Ecto neural progenitor cell (in vitro differentiated cells): ENCODE measurements at places on chromosomes 2 and 18.

DNA sequence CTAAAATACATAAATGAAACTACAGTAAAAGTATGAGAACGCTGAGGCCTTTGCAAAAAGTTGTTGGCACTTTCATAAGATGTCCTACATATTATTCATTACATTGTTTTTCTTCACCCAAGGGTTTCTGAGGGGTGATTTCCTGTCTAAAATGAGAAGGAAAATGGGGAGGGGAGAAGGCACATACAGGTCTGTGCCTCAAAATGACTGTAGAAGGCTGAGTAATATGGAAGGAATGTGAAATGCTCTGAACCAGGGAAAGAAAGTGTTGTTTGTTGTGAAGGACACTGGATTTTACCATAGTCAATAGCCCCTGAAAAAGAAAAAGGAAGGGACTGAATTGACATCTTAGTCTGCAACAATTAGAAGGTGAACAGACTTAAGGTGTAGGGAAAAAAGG, 99.5 kb upstream of the RNF152 start:
- no peak for DNase-seq

GRCh38 chr18:48611203-48611602, 72.4 kb downstream of the CTIF start:
- DNase-seq = no peak

DNA sequence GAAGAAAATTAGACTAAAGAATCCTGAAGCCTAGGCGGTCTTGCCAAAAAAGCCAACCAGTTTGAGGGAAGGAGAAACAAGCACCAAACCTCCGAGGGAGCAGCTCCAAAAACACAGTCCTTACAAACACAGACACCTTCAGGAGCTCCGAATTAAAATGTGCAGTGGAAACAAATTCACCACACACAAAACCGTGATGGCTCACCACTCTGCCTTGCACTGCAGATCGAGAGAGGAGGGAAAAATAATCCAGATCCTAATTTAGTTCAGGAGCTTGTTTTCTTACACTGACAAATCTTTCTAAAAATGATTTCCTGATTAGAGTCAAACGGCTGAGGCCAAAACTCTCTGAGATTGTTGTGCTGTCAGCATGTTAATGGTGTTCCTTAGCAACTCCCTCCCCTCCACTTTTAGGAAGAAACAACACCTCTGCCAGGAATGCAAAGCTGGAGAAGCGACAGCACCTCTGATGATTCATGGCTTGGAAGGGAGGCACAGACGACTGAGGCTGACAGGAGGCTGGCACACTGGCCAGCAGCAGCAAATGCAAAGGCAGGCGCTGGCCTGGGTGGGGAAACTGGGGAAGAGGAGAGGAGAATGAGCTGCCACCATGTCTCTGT, 249.4 kb upstream of the KLHL29 start:
- no peak for DNase-seq

DNA sequence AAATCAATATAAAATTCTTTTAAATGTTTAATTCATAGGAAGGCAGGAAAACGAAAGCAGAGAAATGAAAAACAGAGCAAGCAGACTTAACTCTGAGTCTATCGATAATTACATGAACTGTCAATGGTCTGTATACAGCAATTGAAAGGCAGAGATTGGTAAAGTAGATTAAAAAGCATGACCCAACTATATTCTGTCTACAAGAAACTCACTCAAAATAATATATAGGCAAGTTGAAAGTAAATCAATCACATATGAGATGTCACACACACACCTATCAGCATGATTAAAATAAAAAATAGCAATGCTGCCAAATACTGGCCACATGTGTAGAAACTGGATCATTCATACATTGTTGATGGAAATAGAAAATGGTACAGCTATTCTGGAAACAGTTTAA, 136.4 kb upstream of the CYP1B1 start:
- no peak for DNase-seq

- no peak for DNase-seq
These were observed 55.0 kb upstream of the SERPINB2 start for GRCh38 chr18:63832470-63832869.

GRCh38 chr18:75115514-75115913, 93.4 kb downstream of the PTGR3 start:
- DNase-seq = peak; percentile 31

- no peak for DNase-seq
These were observed 34.9 kb downstream of the C18orf54 start for GRCh38 chr18:54392543-54393023.

GRCh38 chr18:74292541-74292858, 737 bp upstream of the CYB5A start:
- no peak for DNase-seq

- no peak for DNase-seq
These were observed 309.6 kb upstream of the CNTNAP5 start for GRCh38 chr2:123715467-123715982.

DNA sequence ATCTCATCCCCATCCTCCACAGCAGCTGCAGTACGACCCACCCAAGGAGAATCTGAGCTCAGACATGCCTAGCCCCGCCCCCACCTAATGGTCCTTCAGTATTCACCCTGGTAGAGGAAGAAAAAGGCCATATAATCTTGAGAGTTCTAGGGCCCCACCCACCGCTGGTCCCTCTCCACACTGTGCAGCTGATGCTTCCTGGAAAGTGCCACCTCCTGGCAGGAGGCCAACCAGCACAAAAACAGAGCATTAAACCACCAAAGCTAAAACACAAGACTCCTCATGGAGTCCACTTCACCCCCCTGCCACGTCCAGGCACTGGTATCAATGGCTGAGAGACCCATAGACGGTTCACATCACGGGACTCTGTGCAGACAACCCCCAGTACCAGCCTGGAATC, 40.7 kb downstream of the MC4R start:
- DNase-seq = no peak

- DNase-seq = no peak
These were observed 42.4 kb downstream of the ZSWIM2 start for GRCh38 chr2:186806591-186806990.

GRCh38 chr18:22167471-22168241, 1.7 kb upstream of the GATA6 start:
- DNase-seq = peak; percentile 62

DNA sequence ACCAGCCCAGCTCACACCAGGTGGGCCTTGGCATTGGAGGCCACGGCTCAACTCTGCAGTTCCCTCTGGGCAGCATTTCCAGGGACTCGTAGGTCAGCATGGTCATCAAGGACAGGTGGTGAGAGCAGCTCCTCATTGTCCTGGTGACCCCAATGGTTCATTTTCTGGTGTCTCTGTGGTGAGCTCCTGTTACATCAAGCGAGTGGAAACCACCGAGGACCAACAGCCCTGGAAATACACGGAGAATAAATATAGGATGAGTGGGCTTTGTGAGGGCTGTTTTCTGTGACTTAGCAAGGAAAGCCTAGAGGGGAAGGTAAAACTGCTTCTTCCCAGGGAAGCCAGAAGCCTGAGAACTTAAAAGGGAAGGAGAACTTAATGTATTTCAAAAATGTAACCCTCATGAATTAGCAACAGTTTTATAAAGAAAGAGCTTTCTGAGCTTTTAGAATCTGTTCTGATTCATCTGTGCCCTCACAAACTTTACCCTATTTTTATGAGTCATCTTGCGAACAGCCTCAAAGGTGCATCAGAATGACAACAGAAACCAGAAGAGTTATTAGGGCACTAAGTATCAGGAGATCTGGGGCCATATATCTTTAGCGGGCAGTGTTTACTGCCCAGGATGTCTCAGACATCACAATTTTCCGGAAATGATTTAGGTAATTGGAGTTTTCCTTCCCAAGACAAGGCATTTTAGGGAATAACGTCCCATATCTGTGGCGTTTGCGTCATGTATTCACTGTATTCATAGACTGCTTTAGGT, 18.7 kb downstream of the C2orf92 start:
- DNase-seq = no peak

- DNase-seq = no peak
These were observed 26.0 kb upstream of the FOSL2 start for GRCh38 chr2:28366496-28367282.

- DNase-seq = no peak
These were observed 165.9 kb upstream of the CREB1 start for GRCh38 chr2:207363761-207364290.

GRCh38 chr2:128578406-128579390, 260.0 kb upstream of the HS6ST1 start:
- no peak for DNase-seq

- DNase-seq = no peak
These were observed 215.6 kb upstream of the TNP1 start for GRCh38 chr2:217075268-217076057.

DNA sequence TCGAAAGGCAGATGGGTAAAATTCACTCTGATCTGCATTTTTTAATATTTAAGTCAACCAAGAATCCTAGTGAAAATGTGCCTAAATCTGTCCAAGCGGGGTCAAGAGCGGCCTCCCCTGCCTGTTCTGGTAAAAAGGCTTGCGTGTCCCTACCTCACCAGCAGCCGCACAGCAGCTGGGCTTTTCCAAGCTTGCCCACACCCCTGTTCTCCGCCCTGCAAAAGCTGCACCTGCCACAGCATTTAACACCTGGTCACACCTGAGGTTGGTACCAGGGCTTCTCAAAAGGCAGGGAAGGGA, 25.8 kb upstream of the TMEM182 start:
- DNase-seq = peak; percentile 61

- no peak for DNase-seq
These were observed 69.3 kb downstream of the KCNG2 start for GRCh38 chr18:79866889-79867574.

DNA sequence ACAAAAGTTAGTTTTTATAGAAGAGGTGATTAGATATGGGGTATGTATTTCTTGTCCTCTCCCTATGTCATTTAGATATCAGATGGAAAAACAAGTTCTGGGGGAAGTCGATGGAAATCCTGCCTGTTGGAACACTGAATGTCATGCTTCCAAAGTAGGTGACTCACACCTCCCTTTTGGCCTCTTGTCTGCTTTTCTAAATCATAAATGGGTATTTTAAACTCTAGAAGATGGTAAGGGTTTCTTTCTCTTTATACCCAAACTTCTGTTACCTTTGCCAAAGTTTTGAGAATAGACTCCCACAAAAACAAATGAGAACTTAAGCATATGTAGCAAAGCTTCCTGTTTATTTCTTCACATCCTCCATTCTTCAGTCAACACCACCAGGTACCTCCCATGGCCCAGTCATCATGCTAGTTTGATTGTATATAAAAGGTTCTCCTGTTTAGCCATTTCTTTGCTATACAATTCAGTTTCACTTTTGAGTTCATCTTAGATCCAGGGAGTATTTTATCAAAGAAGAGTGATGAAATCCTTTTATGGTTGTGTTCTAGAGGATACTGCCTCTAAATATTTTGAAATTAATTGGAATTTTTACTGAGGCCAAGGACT, 63.9 kb downstream of the PRKRA start:
- DNase-seq = no peak

DNA sequence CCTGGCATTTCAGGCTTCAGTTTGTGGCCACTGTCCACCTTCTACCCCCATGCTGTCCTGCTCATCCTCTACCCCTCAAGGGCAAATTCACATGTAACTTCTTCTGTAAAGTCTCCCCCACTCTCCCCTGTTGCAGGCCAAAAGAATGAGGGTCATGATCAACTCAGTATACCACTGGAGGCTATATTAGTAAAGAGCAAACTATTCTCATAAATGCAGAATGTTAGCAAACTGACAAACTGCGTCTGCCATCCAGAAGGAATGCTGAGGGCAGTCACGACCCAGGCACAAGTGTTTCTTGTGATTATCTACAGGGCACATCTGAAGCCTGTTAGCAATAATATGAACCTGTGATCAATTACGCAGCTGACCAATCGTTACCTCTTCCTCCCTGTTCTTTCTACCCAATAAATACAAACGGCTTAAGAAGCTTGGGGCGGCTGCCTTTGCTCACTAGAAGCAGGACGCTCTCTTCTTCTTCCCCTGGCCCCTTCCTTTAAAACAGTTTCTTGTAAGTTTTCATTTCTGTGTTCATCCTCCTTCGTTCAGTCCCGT, 58.3 kb downstream of the SEPTIN10 start:
- no peak for DNase-seq

GRCh38 chr2:96970910-96971309, 15.5 kb downstream of the FAM178B start:
- no peak for DNase-seq

- no peak for DNase-seq
These were observed 13.1 kb upstream of the GULP1 start for GRCh38 chr2:188278388-188279092.

- no peak for DNase-seq
These were observed 5.9 kb downstream of the ASXL3 start for GRCh38 chr18:33583901-33584300.

- DNase-seq = no peak
These were observed 141.9 kb upstream of the DLX2 start for GRCh38 chr2:172244419-172245130.

DNA sequence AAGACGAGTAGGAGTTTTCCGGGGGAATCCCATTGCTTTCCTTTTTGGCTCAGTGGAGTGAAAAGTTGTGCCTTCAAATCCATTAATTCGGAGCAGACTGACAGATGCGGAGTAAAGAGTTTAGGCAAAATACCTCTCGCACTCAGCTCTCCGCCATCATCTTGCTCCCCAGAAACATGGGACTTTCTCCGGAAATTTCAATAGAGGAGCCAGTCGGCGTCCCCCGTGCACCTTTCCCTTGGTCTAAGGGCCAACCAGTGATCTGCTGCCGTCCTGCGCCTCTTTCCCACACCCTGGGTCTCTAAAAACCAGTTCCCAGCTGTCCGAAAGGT, 318 bp downstream of the TYW5 start:
- DNase-seq = no peak

DNA sequence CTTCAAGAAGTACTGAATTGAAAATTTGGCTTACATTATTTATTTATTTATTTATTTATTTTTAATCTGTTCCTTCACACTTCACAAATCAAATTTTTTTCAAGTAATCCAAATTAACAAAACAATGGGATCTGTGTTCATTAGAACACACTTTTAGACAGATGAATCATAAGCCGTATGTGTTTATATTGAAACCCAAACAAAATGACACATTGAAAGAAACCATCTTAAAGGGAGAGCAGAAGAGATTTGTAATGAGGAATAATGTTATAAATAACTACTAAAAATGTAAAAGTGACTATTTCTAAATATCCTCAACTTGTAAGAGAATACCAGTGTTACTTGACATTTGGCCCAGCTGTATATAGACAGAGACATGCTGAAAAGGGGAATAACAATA, 991.0 kb upstream of the CHAC2 start:
- DNase-seq = no peak

GRCh38 chr2:3626118-3626811, 31.4 kb downstream of the COLEC11 start:
- no peak for DNase-seq

DNA sequence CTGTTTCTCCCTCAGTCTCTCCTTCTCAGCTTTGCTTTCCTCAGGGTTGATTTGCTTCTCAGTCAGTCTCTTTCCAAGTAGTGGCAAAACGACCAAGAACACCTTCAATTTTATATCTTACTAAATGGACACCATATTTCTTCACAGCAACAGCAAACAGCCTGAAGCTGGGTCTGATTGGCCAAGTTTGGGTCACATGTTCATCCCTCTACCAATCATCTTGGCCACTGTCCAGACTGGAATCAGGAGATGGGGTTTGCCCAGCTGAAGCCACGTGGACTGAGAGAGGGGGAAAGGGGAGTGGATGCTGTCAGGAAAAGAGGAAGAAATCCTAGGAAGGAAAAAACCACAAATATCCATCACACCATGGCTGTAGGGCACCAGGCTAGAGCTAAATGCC, 42.0 kb upstream of the ACMSD start:
- DNase-seq = no peak
